ENCODE measurements at places on chromosomes 2 and 18.

GRCh38 chr2:167769020-167769419 lies 478.4 kb downstream of the STK39 start:
- DNase-seq = no peak

- no peak for DNase-seq
Measured at GRCh38 chr2:231923951-231924888, 2.0 kb downstream of the NPPC start.

- DNase-seq = no peak
Measured at GRCh38 chr2:96103761-96104486, 12.4 kb downstream of the ADRA2B start.

DNA sequence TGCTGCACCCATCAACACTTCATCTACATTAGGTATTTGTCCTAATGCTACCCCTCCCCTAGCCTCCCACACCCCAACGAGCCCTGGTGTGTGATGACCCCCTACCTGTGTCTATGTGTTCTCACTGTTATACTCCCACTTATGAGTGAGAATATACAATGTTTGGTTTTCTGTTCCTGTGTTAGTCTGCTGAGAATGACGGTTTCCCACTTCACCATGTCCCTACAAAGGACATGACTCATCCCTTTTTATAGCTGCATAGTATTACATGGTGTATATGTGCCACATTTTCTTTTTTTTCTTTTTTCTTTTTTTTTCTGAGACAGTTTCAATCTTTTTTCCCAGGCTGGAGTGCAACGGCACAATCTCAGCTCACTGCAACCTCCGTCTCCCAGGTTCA lies 284.1 kb upstream of the CYP26B1 start:
- no peak for DNase-seq

- no peak for DNase-seq
Measured at GRCh38 chr2:197058777-197059300, 132.3 kb upstream of the PGAP1 start.
